ENCODE measurements at places on chromosomes 16 and 17.

DNA sequence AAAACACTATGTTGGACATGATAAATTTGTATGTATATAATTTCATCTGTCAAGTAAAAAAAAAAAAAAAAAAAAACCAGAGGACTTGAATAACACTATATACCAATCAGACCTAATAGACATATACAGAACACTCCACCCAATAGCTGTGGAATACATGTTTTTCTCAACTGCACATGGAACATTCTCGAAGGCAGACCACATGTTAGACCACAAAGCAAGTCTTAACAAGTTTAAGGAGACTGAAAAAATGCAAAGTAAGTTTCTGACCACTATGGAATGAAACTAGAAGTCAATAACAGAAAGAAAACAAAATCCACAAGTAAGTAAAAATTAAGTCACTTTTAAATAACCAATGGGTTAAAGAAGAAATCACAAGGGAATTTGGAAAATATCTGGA, 8.4 kb upstream of the CNTNAP4 start:
- DNase-seq, result no peak

GRCh38 chr17:55334881-55335540, 70.3 kb downstream of the HLF start:
- DNase-seq, result no peak

- DNase-seq, result no peak
Measured at GRCh38 chr17:83174362-83175118, 95.1 kb downstream of the METRNL start.

- DNase-seq, result no peak
Measured at GRCh38 chr17:7782240-7782639, 51.8 kb upstream of the KDM6B start.

- no peak for DNase-seq
Measured at GRCh38 chr17:79249929-79250521, 175.4 kb downstream of the ENGASE start.

- no peak for DNase-seq
Measured at GRCh38 chr17:78205124-78205775, 8.8 kb upstream of the BIRC5 start.

DNA sequence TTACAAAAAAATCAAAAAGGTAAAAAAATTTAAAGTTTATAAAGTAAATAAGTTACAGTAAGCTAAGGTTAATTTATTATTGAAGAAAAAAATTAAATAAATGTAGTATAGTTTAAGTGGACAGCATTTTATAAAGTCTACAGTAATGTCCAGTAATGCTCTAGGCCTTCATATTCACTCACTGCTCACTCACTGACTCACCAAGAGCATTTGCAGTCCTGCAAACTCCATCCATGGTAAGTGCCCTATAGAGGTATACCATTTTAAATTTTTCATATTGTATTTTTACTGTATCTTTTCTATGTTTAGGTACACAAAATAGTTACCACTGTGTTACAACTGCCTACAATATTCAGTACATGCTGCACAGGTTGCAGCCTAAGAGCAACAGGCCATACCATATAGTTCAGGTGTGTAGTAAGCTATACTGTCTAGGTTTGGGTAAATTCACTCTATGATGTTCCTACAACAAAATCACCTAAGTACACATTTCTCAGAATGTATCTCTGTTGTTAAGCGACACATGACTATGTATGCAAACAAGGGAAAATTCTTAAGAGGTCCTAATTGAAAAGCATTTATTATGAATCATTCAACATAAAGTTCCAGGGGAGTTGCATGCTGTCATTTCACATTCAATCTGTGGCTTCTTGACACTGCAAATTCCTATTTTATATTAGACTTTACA, 92.3 kb downstream of the SPAG9 start:
- no peak for DNase-seq

GRCh38 chr17:4974115-4974670, 6.6 kb upstream of the SPAG7 start:
- no peak for DNase-seq

- DNase-seq, result no peak
Measured at GRCh38 chr17:6936370-6937028, 59.4 kb upstream of the ALOX12 start.

DNA sequence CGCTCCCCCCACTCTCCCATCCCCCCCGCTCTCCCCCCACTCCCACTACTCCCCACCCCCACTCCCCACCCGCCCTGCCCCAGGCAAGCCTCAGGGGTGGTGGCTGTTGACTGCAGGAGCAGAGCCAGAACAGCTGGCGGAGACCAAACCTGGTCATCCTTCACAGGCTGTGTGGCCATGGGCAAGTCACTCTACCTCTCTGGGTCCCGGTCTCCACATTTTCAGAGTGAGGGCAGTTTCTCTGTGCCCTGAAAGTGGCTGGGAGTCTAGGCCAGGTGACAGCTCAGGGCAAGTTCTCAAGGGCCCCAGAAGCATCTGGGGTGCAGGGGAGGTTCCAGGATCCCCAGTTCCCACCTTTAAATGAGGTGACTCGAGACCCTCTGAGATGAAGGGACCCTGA, 15.1 kb upstream of the BAHCC1 start:
- DNase-seq, result no peak

DNA sequence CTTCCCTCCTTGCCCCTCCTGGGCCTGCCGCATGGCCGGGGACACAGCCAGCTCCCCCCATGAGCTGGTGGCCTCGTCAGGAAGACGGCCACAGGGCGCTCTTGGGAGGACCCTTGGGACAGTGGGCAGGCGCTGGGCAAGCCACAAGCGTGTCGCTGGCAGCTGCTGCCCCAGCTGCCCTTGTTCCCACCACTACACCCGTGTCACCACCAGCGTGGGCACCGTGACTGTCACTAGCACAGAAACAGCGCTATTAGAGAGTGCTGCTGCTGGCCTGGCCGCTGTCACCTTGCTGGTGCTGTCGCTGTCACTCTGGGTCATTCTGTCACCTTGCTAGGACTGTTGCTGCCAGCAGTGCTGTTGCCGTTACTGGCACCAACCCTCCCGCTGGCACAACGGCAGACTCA, 47.2 kb downstream of the ZFPM1 start:
- DNase-seq, result no peak

- no peak for DNase-seq
Measured at GRCh38 chr17:40980596-40980995, 3.5 kb downstream of the KRT40 start.

DNA sequence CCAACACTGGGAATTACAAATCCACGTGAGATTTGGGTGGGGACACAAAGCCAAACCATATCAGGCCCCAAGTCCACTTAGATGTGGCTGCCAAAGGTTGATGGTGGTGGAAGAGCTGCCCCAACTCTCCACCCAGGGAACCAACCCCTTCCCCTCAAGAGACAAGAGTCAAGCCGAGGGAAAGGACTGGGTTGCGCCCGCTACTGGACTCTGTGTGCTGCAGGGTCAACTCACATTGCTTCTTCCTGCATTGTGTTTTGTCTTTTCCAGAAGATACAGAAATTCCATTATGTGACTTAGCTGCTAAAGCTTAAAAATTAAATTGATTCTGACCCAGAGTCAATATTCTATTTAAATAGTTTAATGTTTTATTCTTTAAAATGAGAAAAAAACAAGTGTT, 58.5 kb downstream of the ADAMTS18 start:
- DNase-seq, result no peak

DNA sequence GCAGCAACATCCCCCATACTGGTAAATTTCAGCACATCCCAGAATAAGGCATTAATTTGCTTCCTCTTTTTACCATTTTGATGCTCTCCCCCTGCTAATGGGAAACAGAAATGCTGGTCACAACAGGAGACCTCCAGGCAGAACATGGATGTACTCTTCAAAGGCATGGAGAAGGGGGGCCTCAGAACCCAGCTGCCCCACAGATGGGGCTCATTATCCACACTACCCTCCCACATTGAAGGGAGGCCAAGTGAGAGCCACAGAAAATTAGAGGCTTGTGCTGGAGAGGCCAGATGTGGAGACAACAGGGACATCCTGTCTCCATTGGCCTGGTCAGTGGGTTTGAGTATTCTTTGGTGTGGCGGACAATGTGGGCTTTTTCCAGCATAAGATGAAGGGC, 150.1 kb upstream of the CDH11 start:
- no peak for DNase-seq

DNA sequence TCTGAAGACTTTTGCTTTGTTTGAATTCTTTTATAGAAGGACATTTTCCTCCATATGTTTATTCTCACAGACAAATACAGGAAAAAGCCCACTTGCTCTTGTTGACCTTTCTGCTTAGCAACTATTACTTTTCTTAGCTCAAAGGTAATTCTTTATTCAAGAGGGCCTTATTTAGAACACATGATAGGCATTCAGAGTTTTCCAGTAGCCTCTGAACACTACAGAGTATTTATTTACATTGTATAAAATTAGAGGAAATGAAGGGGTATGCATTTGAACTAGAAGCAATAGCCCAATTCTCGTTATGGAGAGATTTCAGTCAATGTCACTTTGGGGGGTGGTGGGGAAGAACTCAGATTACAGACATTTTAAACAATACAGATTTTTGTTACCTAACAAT, 581.7 kb downstream of the KCNJ2 start:
- no peak for DNase-seq

GRCh38 chr16:154217-155030, 2.0 kb downstream of the HBZ start:
- no peak for DNase-seq

GRCh38 chr16:79194291-79194690, 406.2 kb downstream of the MAF start:
- no peak for DNase-seq

DNA sequence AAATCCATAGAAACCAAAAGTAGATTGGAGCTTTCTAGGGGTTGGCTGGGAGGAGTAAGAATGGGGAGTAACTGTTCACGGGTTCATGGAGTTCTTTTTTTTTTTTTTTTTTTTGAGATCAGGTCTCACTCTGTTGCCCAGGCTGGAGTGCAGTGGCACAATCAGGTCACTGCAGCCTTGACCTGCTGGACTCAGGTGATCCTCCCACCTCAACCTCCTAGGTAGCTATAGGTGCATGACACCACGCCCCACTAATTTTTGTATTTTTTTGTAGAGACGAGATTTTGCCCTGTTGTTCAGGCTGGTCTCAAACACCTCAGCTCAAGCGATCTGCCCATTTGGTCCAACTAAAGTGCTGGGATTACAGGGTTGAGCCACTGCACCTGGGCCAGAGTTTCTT, 1.5 kb downstream of the NMRAL1 start:
- DNase-seq, result no peak

DNA sequence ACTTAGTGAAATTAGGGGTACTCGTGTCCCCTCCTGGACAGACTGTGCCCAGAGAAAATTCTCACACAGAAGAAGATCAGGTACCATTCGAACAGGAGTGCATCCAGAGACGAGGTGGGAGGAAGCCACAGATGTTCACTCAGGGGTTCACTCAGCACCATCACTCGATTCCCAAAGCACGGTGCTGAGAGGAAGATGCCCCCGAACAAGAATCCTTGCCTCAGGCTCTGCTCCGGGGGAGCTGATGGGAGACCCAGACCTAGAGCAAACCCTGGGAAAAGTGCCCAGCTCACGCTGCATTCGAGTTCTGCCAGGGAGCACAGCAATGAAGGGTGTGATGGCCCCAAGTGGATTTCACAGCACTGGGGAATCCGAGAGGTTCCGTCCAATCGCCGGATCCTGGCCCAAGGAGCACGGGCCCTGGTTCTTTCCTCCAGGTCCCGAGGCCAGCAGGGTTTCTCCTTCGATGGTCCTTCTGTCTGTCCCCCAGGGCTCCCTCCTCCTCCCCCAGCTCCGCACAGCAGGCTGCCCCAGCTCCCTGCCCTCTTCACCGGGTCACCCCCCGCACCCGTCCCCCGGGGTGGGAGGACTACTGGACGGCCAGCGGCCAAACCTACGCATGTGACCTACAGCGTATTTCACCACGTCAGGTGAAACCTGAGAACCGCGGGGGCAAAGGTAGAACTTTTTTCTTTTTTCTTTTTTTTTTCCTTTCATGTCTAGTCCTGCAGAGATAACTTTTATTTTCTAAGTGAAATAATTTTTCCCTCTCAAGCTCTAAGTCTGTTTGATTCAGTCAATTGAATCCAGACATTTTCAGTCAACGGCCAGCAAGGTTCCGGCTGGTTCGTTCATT, 10.2 kb upstream of the UBE2I start:
- no peak for DNase-seq

DNA sequence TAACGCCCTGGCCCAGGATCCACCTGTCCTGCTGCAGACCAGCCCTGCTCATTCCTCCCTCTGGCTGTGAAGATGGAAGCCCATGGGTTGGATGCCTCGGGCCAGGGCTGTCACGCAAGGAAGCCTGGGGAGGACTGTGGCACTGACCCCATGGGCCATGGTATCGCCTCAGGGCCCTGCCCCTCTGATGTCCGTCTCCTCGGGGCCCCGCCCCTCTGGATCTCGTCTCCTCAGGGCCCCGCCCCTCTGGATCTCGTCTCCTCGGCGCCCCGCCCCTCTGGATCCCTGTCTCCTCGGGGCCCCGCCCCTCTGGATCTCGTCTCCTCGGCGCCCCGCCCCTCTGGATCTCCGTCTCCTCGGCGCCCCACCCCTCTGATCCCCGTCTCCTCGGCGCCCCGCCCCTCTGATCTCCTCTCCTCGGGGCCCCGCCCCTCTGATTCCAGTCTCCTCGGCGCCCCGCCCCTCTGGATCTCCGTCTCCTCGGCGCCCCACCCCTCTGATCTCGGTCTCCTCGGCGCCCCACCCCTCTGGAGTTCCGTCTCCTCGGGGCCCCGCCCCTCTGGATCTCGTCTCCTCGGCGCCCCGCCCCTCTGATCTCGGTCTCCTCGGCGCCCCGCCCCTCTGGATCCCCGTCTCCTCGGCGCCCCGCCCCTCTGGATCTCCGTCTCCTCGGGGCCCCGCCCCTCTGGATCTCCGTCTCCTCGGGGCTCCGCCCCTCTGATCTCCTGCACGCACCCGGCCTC, 24.0 kb downstream of the METRNL start:
- DNase-seq, result peak; percentile 66

DNA sequence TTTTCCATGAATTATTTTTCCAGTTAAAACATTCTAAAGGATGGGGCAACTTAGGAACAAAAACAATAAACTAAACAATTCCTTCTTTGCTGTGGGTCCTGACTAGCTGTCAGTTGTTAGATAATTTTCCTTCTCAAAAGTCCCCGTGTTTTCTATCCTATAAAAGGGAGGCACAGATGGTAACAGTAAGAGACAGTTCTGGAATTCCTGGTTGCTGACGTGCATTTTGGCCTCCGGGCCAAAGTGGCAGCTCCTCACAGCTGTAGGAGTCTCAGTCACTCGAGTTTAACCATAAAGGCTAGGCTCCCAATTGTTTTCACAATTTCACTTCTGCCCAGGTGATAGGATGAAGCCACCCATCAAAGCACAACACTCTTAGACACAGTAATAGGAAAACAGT, 77.0 kb upstream of the ZNF423 start:
- no peak for DNase-seq

All from HCT116 (cell line).